ENCODE measurements at places on chromosomes 3 and 15. TPM values are rescaled to one million over a fixed set of nuclear protein-coding genes. Genes with fewer than 3 reads are reported as not detected.

The GP5 gene
- polyA plus RNA-seq = 0.05 TPM

The IGF2BP2 gene
- polyA plus RNA-seq = 7.0 TPM

The UCN2 gene
- not detected for polyA plus RNA-seq

The PRRT3 gene
- polyA plus RNA-seq = 5.1 TPM

The CLDN1 gene
- polyA plus RNA-seq = 26.7 TPM

The OIP5 gene
- polyA plus RNA-seq = 0.30 TPM

The DIPK2A gene
- 3.5 TPM for polyA plus RNA-seq

The PLA2G4D gene
- polyA plus RNA-seq = 0.04 TPM

The CFAP91 gene
- 14.9 TPM for polyA plus RNA-seq
